NCI-H526 treated with DMSO at 0.1 percent for 48 hours (cell line): ENCODE measurements at places on chromosomes 5 and 9.

GRCh38 chr5:8135742-8136141 is 266.8 kb downstream of the MTRR start:
- no peak for DNase-seq

- no peak for DNase-seq
These were observed 105.7 kb upstream of the FAM120A start for GRCh38 chr9:93345643-93346230.

DNA sequence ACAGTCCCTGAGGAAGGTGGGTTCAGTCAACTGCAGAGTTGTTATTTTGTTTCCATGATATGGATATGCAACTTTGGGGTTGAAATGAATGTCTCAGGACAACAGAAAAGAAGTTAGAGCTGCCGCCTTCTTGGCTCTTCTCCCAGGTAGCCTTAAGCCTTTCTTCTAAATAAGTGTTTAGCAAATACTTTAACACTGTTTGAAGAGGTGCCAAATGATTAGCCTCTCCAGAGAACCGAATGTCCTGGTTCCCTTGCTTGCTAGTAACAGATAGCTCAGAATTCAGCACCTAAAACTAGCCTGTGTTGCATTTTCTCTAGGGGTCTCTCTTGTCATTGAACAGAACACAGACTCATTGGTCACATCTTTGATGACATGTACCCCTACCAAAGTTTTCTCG is 127.7 kb upstream of the PIK3R1 start:
- DNase-seq = no peak

- DNase-seq = no peak
These were observed 1.5 kb downstream of the UAP1L1 start for GRCh38 chr9:137078701-137079400.

DNA sequence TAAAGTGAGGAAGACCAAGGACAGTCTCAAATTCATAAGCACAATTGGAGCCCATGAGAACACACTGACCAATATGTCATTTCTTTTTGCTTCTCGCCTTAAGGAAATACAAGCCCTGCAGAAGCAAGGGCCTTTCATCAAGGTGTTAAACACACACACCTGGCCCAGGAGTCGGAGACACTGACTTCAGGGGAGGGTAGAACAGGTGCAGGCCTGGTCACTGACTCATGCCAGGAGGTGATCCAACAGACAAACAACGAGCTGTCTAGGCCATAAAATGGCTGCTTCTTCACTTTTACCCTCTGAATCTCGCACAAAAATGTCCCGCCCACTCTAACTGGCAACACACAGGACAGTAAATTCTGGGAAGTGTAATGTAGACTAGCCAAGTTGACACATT is 62.7 kb downstream of the RGMB start:
- DNase-seq = no peak

- no peak for DNase-seq
These were observed 4.5 kb downstream of the GPSM1 start for GRCh38 chr9:136331556-136332481.

- peak; percentile 45 for DNase-seq
These were observed 509.9 kb downstream of the ZNF608 start for GRCh38 chr5:124236361-124237205.

GRCh38 chr9:108860764-108861163 is 1.3 kb upstream of the ACTL7A start:
- DNase-seq = no peak

DNA sequence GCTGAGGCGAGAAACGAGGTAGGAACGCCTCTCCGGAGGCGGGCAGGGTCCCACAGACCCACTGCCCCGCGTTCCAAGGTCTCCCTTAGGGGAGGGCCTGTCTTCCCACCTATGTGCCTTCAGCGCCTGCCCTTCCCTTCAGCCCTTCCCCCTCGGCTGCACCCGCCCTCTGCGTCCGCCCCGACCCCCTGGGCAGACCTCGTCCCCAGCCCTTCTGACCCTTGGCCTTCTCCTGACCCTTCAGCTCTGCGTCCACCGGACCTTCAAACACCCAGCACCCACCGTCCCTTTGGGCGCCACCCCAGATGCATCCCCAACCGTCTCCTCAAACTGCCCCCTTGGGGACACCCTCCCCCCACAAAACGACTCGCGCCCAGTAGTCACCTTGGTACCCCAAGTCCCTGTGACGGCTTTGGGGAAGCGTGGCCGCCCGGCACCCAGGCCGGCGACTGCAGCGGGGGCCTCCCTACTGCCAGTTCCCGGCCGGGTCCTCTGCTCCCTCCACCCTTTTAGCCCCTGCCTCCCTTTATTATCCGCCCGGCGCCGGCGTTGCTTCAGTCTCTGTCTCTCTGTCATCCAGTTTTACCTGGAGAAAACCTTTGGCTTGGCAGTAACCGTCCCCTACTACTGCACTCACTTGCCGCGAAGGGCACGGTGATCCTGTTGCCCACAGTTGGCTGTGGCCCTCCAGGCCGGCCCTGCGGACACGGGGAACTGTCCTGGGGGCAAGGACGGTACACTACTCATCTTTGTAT is 421 bp downstream of the RUSC2 start:
- DNase-seq = peak; percentile 34

DNA sequence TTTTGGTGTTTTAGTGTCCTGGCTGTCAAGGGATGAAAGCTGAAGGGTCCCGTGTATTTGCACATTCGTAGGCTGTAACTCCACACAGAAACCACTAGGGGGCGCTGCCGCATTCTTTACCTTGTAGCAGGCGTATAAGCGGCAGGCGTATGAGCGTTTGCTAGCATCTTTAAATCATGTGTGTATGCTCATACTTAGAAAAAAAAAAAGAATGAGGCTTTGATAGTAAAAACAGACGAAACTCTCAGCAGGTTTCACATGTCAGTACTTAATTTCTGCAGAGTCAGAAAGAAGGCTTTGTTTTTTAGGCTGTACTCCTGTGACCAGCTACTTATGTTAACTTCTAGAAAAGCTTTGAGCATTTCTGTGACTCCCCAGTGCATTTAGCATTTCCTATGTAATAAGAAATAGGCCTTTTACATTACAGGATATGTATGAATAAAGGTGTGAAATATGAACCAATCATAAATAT is 218.8 kb upstream of the ADAMTSL1 start:
- DNase-seq = peak; percentile 44

DNA sequence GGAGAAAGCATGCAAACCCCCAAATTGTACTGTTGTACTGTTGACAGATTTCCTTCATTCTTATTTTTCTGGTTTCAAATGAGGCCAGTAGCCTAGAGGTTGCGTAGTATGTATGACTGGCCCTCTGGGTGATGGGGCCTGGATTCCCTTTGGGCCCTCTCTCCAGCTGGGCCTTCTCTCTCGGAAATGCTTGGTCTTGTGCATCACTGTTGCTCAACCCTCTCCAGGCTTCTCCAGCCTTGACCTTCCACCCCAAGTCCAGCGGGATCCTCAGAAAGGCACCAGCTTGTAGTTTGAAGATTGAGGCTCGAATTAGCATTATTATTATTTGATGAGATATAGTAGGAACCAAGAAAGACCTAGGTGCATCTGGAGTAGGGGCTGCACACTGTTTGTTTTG is 87.0 kb downstream of the ANGPTL2 start:
- no peak for DNase-seq

DNA sequence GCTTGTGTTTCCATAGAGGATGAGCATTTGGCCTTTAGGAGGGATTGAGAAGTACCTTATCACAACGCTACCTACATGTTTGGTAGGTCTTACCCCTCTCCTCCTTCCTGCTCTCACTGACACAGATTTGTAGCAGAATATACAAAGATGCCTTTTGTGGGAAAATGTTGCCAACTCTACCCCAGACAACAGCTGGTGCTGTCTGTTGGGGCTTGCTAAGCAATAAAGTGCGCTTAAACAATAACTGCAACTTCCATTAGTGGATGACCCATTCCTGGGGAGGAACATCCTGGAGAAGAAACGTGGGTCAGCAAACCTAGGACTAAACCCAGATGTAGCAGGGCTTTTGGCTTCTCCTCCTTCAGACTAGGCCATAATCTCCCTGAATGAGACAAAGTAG is 174.3 kb downstream of the EFNA5 start:
- no peak for DNase-seq

GRCh38 chr9:132341177-132341840 is 13.5 kb downstream of the SETX start:
- no peak for DNase-seq

- no peak for DNase-seq
These were observed 864 bp upstream of the GRIN3A start for GRCh38 chr9:101739311-101739710.

DNA sequence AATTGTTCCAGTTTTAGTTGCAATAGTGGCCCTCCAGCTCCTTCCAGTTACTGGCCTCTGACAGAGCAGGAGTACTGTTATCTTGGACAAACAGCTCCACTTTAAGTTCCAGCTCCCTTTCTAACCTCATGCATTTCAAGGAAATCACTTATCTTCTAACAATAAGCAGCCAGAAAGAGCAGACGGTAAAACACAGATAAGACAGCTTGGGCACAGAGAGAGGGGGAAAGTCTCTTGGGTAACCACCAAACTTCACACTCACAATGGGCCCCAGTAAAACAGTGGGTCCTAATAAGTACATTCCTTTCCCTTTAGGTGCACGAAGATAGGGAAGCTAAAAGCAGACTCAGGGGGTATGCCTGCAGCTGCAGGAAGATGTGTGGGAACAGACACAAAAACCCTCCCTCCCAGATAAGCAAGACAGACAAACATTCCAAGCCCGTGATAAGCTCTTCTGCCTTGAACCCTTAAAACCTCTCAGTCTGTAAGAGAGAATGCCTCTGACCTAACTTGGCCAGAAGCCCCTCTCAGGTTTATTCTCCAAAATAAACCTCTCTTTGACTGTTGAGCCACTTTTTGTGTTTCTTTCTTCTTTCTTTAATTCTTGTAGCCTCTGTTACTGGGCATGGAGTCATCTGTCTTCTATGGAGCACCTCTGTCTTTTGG is 30.8 kb downstream of the OR1J1 start:
- no peak for DNase-seq

DNA sequence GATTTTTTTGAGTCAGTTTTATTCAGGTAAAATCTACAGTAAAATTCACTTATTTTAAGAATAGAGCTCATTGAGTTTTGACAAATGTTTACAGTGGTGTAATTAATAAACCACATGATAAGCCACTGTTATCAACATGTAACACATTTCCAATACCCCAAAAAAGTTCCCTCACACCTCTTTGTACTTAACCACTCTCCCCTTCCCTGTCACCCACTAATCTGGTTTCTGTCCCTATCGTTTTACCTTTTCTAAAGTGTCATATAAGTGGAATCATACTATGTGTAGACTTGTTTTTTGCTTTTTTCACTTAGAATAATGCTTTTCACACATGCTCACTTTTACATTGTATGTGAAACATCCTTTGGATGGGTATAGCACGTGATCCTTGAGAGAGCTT is 127.2 kb downstream of the KDM4C start:
- DNase-seq = no peak

- DNase-seq = peak; percentile 30
These were observed 127.0 kb downstream of the NNT start for GRCh38 chr5:43729846-43730478.

GRCh38 chr9:81490605-81491331 is 198.6 kb downstream of the TLE1 start:
- DNase-seq = no peak

DNA sequence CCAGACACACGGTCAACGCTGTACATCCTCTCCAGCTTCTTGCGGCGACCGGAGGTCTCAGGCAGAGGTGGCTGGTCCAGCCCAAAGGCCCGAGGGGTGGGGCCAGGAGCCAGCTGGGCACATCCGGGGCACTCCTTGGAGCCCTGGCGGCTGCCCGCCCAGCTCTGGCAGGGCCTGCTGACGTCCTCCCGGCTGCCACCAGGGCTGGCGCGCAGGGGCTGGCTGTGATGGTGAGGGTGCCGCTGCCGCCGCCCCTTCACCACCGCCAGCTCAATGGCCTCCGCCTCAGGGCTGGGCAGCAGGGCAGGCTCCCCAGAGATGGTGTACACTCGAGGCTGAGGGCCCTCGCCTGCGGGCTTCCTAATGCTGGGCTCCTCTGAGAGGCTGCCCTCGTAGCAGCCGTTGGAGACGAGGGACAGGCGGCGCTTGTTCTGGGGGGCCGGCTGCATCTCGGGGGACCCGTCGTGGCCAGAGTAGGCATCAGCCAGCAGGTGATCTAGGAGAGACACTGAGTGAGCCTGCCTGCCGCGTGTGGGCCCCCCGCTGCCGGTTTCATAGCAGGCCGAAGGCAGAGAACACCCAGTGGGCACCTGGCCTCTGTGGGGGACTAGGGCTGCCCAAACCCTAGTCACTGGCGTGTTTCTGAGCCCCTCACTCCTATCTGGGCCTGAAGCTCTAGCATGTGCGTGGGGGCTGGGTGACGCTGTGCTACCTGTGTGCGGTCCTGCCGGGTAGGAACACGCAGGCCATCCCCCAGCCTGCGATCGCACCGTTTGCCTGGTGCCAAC is 1.5 kb downstream of the NSMF start:
- DNase-seq = no peak

- DNase-seq = no peak
These were observed 205.8 kb downstream of the RANBP17 start for GRCh38 chr5:171067540-171068130.

GRCh38 chr5:79795764-79796398 is 106.2 kb downstream of the CMYA5 start:
- DNase-seq = no peak

- no peak for DNase-seq
These were observed 116.3 kb downstream of the COL23A1 start for GRCh38 chr5:178473854-178474253.

GRCh38 chr5:138874771-138875551 is at the start of gene LRRTM2:
TSS of gene LRRTM2 (minus strand) at chr5:138875335. CDS start at chr5:138874911, 424 bp downstream.
- no peak for DNase-seq

DNA sequence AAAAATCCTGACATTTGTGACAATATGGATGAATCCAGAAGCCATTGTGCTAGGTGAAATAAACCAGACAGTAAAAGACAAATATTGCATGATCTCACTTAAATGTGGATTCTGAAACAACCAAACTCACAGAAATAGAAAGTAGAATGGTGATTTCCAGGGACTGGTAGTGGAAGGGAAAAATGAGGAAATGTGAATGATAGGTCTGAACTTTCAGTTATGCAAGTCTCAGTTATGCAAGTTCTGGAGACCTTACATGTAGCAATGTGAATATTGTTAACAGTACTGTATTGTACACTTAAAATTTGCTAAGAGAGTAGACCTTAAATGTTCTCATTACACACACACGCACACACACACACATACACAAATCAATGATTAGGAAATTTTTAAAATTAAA is 84.9 kb downstream of the SLCO4C1 start:
- no peak for DNase-seq

DNA sequence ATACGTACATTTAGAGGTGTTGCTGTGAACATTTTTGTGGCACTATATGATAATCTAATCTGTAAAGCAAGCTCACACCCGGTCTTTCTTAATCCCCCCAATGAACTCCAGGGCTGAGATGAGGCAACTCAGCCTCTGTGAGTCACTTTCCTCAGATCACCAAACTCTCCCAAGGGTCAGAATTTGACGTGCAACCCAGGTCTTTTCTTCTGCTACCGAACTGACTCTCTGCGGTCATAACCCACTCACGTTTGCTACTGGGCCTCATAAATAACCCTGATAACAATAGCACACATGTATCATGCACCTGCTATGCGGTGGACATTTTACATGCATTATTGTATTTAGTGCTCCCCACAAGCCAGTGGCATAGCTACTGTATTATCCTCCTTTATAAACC is 153.1 kb downstream of the DROSHA start:
- DNase-seq = no peak

- no peak for DNase-seq
These were observed 59.8 kb downstream of the SH3TC2 start for GRCh38 chr5:149002761-149003689.

- DNase-seq = no peak
These were observed 13.6 kb downstream of the RNF145 start for GRCh38 chr5:159195775-159196174.
